ENCODE measurements at places on chromosomes 4 and X.
A peak's percentile ranks its signal among the peaks of the same experiment; 100 is the strongest.

DNA sequence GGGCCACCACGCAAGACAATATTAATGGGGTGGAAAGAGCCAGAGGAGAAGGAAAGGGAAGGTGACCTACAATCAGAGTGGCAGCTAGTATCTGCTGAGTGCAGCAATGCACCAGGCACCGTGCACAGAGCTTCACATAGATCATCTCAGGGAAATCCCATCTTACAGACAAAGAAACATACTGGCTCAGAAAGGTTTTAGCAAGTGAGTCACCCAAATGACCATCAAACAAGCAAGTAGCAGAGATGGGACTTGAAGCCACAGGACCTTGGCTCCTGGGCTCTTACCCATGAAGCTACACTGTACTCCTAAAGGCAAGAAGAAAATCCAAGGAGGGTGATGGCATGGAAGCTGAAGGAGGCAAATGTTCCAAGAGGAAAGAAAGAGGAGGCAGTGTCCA, 6.8 kb downstream of the ANXA5 start:
- no peak for DNase-seq

- no peak for DNase-seq
These were observed 15.5 kb downstream of the COX18 start for GRCh38 chr4:73053974-73054480.

DNA sequence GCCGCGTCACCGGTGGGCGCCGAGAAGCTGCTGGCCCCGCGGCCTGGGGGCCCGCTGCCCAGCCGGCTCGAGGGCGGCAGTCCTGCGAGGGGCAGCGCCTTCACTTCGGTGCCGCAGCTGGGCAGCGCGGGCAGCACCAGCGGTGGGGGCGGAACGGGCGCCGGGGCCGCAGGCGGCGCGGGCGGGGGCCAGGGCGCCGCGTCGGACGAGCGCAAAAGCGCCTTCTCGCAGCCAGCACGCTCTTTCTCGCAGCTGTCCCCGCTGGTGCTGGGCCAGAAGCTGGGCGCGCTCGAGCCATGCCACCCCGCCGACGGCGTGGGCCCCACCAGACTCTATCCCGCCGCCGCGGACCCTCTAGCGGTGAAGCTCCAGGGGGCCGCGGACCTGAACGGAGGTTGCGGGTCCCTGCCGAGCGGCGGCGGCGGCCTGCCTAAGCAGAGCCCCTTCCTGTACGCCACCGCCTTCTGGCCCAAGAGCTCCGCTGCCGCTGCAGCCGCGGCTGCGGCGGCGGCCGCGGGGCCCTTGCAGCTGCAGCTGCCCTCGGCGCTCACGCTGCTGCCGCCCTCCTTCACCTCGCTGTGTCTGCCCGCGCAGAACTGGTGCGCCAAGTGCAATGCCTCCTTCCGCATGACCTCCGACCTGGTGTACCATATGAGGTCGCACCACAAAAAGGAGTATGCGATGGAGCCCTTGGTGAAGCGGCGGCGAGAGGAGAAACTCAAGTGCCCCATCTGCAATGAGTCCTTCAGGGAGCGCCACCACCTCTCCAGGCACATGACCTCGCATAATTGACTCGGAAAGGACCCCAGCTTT, 5.6 kb downstream of the PRDM8 start:
- DNase-seq = no peak

DNA sequence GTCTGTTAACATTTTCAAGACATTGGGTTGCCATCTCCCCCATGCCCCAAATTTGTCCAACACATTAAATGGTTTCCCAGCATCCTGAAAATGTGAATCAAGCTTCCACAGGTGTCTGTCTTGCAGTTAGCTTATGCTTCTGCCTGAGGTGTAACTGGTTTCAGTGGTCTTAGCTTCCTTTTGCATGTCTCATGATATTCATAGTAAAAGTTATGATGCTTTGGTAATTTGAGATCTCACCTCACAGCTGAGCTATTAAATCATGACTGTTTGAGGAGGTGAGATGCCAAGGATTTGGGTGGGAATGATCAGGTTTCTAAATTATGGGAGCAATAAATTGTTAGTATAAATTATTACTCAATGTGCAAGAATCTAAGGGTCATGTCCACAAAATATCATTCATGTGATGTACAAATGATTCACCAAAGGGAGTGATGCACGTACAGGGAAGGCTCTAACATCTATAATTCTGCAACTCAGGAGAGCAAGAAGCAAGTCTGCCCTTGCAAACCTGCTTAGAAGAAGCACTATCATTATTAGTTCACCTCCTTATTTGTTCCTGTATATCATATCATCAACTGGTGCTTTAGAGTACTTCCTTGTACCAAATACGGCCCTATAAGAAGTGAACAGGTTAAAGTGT, 17.1 kb upstream of the RAI2 start:
- DNase-seq = no peak

- DNase-seq = no peak
These were observed 11.9 kb upstream of the PDHA1 start for GRCh38 chrX:19331831-19332230.

- DNase-seq = no peak
These were observed 72.4 kb downstream of the DCLK2 start for GRCh38 chr4:150150629-150151062.

GRCh38 chr4:75699299-75699698, 25.1 kb upstream of the USO1 start:
- no peak for DNase-seq

- no peak for DNase-seq
These were observed 5.3 kb upstream of the SAP30 start for GRCh38 chr4:173365359-173365996.

GRCh38 chr4:123922847-123923246, 526.3 kb downstream of the SPRY1 start:
- DNase-seq = no peak

DNA sequence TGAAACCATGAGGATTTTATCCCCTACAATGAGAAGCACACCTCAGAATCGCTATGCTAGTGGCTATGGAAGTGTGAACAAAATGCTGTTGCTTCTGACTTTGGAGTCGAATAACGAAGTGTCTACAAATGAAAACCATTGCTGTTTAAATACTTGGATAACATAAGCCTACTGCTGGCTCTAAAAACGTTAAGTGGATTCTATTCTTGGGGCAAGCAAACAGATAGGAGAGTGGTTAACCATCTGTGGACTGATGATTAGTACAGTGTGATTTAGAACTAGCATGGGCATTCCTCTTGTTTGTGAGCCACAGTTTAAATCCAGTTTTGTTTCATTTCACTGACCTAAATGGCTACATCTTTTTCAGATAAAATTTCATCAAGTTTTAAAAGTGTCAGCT, 109.7 kb upstream of the PNPLA4 start:
- no peak for DNase-seq

DNA sequence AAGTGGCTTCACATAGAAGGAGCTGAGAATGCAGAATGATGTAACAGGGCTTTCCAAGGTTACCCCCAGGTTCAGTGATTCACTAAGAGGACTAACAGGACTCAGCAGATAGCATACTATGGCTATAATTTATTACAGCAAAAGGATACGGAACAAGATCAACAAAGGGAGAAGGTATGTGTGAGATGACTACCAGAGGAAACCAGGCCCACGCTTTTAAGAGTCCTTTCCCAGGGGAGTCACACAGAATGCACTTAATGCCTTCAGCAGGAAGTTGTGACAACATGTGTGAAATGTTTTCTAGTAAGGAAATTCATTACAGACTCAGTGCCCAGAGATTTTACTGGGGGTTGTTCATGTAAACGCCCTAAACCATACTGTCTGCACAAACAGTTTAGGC, 373.6 kb upstream of the MAGEB2 start:
- no peak for DNase-seq

GRCh38 chr4:17152941-17153540, 254.6 kb upstream of the LDB2 start:
- no peak for DNase-seq

DNA sequence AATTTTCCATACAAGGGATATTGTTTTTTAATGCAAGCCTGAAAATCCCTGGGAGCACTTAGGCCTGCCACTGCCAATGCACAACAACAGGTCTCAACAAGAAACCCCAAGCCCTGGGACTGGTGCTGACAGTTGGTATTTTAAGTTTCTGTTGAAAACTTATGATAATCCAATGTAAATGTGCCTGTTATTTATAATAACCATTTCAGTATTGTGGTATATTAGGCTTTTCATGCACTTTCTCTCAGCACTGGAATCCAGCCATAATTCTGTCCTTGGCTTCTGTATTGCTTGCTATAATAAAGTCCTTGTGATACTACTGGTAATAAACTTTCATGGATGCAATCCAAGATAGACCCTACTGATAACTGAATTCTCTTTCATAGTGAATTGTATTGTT, 218.9 kb downstream of the PCDH7 start:
- DNase-seq = no peak

GRCh38 chrX:2989565-2989964, 16.8 kb upstream of the ARSH start:
- no peak for DNase-seq

GRCh38 chr4:8574796-8575370, 5.3 kb upstream of the GPR78 start:
- no peak for DNase-seq

GRCh38 chr4:24117975-24118374, 228.1 kb upstream of the PPARGC1A start:
- DNase-seq = no peak

- DNase-seq = peak; percentile 1
These were observed 11.9 kb upstream of the TRIML1 start for GRCh38 chr4:188127214-188127874.

DNA sequence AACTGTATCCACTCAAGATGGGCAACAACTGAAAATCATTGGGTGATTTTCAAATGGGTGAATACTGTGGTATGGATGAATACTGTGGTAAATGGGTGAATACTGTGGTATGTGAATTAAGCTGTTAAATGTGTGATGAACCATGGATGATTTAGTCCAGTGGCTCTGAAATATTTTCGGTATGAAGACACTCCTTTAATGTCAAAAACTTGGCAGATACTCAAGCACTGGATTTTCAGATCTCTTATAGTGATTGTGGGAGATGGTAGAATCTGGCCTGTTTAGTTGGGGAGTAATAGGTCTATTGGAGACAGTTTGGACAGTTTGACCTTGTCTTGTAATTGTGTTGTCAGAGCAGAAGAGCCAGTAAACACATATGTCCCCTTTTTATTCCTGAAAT, 45.7 kb downstream of the SSX7 start:
- DNase-seq = no peak

DNA sequence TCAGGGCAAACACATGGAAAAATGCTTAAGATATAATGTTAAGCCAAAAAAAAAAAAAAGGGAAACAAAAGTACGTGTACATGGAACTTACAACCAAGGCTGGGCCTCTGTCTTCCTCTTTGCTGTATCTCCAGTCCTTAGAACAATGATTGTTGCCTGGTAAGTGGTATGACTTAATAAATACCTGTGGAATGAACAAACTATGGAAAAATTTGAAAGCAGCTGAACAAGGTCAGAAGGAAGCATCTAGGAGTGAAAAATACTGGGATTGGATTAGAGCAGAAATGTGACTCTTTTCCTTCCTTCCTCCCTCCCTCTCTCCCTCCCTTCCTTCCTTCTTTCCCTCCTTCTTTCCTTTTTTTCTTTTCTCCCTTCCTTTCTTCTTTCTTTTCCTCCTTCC, 54.2 kb upstream of the SMIM10 start:
- DNase-seq = no peak

GRCh38 chr4:97917115-97917514, 226.2 kb downstream of the STPG2 start:
- no peak for DNase-seq

DNA sequence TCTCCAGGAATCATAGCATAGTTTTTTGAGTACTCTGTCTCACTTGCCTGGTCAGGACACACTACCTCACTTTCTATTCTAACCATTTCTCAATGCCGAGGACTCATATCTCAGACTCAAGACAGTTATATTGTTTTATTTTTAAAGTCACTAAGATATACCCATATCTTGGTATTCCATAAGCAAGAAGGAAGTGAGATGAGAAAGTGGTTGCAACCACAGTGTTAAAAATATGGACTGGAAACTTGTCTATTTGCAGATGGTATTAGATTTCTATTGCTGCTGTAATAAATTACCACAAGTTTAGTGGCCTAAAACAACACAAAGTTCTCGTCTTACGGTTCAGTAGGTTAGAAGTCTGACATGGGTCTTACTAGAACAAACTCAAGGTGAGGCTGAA, 344.8 kb upstream of the MAGEB2 start:
- DNase-seq = no peak

- no peak for DNase-seq
These were observed 150.8 kb upstream of the GALNT7 start for GRCh38 chr4:173017802-173018201.

- no peak for DNase-seq
These were observed 208.3 kb downstream of the PALLD start for GRCh38 chr4:168705121-168705520.

- DNase-seq = no peak
These were observed 19.8 kb upstream of the FAM9A start for GRCh38 chrX:8820910-8821527.

DNA sequence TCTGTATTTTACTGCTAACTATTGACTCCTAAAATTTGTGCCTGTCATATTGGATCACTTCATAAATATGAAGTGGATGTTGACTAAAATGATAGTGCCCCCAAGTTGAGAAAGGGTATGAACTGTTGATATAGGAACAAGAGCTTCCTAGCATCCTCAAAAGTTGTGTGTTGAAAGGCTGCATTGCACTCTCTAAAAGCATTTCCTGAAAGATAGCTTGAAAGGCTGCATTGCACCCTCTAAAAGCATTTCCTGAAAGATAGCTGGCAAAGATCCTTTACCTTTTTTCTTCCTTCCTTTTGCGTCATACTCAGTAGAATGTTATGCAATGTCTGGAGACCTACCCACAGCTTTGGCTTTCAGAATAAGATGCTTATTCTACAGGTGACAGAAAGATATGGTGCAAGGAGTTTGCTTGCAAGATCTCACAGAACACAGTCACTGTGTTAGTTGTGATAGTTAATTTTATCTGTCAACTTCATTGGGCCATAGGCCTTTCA, 274.6 kb upstream of the GALNTL6 start:
- DNase-seq = no peak

DNA sequence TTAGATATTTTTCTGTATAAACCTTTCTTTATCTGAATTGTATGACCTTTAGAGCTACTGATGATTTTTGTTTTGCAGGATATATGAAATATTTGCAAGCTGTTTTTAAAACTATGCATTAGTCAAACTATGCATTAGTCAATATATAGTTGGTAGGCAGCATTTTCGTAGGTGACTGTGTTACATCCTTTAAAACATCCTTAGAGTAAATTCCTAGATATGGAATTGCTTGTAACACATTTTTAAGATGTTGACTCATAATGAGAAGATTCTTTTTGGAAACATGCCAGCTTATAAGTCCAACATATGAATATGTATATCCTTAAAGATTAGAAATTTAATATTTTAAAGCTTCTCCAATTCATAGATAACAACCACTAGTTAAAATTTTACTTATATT, 1768.5 kb downstream of the PCDH7 start:
- no peak for DNase-seq

- DNase-seq = no peak
These were observed 804 bp upstream of the GC start for GRCh38 chr4:71784569-71785197.

DNA sequence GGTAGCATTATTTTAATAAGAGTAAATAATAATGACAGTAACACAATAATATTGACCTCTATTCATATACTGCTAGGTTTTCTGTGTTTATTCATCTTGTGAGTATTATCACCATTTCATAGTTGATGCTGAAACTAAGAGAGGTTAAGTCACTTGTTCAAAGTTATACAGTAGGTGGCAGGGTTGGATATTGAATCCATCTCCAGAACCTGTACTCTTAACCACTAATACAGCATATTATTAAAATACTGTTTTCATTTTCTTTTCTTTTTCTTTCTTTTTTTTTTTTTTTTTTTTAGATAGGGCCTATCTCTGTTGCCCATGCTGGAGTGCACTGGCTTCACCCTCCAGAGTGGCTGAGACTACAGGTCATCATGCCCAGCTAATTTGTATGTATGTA, 7.1 kb upstream of the ELF2 start:
- no peak for DNase-seq

GRCh38 chrX:649166-649565, 18.6 kb downstream of the SHOX start:
- no peak for DNase-seq

Data from AG09319 (cell line).